NCI-H2081 treated with DMSO at 0.1 percent for 48 hours (cell line): ENCODE measurements at places on chromosomes 1 and 21.

- DNase-seq, result no peak
Observed at GRCh38 chr1:21319447-21320407, 29.5 kb upstream of the ECE1 start.

DNA sequence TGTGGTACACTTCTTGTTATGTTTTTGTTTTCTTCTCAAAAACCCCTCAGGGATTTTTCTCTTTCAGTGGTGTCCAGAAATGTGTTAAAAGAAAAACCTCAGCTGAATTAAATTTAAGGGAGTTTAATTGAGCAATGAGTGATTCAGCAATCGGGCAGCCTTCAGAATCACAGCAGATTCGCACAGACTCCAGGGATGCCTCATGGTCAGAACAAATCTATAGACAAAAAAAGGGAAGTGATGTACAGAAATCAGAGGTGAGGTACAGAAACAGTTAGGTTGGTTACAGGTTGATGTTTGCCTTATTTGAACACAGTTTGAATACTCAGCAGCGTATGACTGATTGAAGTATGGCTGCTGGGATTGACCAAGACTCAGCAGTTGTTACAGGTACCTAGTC, 86.2 kb downstream of the TLR5 start:
- no peak for DNase-seq

DNA sequence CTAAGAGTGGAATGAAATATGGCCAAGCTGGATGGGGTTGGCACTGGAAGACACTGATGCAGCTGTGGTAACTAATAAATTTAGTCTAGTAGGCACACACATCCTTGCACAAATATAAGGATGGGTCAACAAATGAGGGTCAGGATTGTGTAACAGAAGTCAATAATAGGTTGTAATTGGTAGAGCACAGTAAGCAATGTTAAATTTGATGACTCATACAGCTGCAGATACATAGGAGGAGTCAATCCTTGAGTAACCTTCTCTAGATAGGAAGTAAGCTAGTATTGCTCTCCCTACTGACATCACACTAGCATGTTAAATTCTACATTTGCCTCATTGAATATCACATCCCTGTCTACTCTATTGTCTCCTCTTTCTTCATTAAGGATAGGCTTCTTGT, 332.1 kb downstream of the PTPRC start:
- no peak for DNase-seq

GRCh38 chr1:30904191-30904961, 4.2 kb downstream of the SDC3 start:
- DNase-seq, result no peak

- no peak for DNase-seq
Observed at GRCh38 chr1:93219443-93219842, 38.9 kb downstream of the CCDC18 start.

GRCh38 chr1:97907886-97908285, 12.9 kb downstream of the DPYD start:
- DNase-seq, result no peak

GRCh38 chr21:45857761-45858160, 123.8 kb upstream of the COL6A1 start:
- DNase-seq, result no peak
